Erythroblast (primary cell): ENCODE measurements at places on chromosomes 2 and 18.

DNA sequence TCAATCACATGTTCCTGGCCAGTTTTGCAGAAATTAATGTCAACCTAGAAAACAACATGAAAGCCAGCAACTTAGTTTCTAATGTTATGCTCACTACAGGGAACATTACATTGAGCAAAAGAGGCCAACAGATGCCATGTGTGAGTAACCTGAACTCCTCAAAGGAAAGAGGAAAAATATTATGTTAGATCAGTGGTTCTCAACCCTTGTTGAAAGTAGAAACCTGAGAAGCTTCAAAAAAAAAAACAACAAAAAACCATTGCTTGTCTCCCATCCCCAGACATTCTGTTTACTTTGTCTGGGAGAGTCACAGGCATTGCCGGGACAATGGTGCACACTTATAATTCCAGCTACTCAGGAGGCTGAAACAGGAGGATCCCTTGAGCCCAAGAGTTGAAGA is 57.7 kb downstream of the METTL4 start:
- no peak for DNase-seq

- no peak for DNase-seq
Observed at GRCh38 chr18:67367540-67367939, 149.0 kb downstream of the DSEL start.

DNA sequence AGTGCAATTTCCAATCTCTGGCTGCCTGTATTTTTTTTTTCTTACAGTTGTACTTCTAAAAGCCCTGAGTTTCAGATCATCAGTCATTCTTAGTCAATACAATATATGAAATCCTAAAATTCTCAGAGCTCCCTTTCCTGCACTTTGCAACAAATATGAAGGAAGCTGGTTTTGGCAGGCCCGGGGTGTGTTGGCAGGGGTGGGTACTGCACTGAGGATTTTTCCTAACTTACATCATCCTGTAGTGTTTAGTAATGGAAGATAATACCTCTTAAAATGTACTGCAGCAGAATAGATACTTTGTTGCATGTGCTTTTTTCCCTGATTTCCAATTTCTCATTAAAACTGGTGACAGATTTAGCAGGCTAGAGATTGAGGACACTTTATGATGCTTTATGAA is 374.6 kb downstream of the PTH2R start:
- no peak for DNase-seq

GRCh38 chr2:129468879-129469278 is 510.6 kb upstream of the RAB6C start:
- DNase-seq = no peak

GRCh38 chr2:63853527-63854310 is 12.0 kb downstream of the UGP2 start:
- no peak for DNase-seq

- DNase-seq = no peak
Observed at GRCh38 chr18:13318731-13319501, 100.4 kb downstream of the LDLRAD4 start.

- no peak for DNase-seq
Observed at GRCh38 chr2:118815731-118816130, 31.7 kb downstream of the EN1 start.

- DNase-seq = peak; percentile 24
Observed at GRCh38 chr2:24986372-24986771, 14.6 kb upstream of the DNAJC27 start.

DNA sequence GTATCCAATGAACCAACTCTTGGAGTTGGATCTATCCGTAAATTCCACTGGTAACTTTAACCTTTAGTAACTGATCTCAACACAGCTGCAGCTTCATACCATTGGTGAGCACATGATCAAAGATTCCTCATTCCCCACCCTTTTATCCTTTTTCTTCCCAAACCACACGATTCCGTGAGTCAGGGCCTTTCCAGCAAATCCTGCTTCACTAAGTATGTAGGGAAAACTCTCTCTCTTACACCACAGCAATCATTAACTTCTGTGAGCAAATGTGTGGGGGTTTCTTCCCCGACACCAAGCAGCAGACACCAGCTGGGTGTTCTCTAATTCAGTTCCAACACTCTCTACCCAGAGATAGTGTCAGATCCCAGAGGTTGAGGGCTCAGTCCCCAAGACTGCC is 23.5 kb downstream of the ELP2 start:
- no peak for DNase-seq

DNA sequence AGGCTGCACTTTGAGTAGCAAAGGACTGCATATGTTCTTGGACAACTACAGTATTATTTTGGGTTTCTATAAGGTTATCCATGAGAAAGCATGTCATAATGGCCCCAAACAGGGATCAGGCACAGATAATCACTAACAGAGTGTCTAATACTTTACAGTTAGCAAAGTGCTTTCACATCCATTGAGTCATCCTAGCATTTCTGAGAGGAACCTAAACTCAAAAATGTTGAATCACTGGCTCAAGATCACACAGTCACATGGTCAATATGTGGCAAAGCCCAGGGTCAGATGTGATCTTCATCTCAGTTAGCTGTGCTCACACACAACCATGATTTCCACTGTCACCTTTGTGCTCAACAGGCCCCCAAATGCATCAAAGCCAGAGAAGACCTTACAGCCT is 156.1 kb upstream of the VRK2 start:
- no peak for DNase-seq

DNA sequence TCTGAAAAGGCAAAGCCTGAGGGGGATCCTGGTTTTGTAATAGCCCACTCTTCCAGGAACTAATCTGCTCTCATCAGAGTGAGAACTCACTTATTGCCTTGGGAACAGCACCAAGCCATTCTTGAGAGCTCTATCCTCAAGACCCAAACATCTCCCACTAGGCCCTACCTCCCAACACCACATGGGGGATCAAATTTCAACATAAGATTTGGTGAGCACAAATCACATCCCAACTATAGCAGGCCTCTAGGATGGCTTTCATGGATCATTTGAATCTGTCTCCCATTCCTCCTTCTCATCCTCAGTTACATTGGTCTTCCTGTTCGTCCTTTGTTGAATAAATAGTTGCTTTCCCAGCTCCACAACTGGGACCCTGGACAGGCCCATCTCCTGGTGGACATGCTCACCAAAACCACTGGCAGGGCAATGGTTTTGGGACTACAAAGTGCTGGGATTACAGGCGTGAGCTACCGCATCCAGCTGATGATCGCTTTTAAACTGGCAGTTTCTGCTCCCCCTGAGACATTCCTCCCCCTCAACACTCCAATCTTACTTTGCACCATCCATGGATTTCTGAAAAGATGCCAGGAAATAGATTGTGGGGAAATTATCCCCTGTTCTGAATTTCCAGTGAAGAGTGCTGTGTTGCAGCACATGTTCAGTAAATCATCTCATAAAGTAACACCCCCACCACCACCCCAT is 42.6 kb downstream of the MCFD2 start:
- DNase-seq = no peak

GRCh38 chr2:30820381-30821055 is 13.3 kb upstream of the CAPN13 start:
- DNase-seq = no peak

- DNase-seq = no peak
Observed at GRCh38 chr2:215537611-215538010, 101.7 kb upstream of the FN1 start.
